ENCODE measurements at places on chromosomes 6 and 20. TPM values are rescaled to one million over a fixed set of nuclear protein-coding genes. Genes with fewer than 3 reads are reported as not detected.

- DNase-seq = no peak
Measured at GRCh38 chr6:169263374-169263773, 9.7 kb upstream of the THBS2 start.

DNA sequence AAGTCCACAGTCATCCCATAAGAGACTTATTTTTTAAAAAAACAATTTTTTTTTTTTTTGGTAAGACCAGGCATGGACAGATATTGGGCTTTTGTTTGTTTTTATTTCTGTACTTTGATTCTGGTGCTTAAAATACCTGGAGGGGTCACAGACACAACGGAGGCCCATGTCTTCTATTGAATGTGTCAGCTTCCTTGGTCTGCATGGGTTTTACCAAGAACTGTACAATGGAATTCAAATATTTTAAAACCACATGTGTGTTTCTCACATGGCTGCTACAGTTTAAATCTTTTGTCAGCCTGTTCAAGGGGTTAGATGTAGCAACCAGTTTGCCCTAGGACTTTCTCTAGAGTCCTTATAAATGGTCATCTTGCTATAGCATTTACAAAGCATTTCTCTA is 139.8 kb downstream of the SOX4 start:
- DNase-seq = no peak

Gene THBS2
- total RNA-seq = 0.04 TPM

DNA sequence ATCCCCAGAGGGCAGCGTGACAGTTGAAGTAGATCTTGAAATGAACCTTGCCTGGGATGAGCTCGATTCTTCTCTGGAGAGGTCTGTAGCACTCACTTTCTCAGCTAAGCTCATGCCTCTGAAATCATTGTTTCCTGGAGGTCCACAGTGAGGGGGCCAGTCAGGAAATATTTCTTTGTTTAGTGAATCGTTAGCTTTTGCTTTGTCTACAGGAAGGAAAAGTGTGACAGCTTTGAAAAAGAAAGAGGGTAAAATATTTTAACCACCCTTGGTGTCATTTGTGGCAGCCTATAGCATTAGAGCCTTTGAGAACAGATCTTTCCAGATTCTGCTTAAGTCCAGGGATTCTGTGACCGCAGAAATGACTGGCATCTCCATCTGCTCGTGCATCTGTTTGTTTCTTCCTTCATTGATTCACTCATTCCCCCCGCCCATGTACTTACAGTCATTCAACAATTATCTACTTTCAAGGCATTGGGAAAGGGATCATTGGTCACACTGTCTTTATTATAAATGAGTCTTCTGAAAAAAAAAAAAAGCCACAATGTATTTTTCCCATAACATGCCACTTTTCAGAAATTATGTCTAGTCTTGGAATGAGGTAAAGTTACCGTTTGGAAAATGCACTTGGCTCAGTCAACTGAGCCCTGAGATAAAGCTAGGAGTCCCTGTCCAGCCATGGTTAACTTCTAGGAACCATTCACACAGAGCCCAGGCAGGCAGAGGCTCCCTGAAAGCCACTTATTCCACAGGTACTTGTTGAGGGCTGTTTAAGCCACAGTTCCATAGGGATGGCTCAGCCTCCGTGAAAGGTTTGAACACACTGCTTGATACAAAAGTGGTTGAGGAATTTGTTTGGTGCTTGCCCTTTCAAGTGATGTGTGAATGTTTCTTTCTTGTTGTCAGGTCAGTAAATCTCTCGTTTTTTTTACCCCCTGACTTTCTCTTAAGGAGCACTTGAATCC is 86.0 kb downstream of the TIAM2 start:
- DNase-seq = no peak

DNA sequence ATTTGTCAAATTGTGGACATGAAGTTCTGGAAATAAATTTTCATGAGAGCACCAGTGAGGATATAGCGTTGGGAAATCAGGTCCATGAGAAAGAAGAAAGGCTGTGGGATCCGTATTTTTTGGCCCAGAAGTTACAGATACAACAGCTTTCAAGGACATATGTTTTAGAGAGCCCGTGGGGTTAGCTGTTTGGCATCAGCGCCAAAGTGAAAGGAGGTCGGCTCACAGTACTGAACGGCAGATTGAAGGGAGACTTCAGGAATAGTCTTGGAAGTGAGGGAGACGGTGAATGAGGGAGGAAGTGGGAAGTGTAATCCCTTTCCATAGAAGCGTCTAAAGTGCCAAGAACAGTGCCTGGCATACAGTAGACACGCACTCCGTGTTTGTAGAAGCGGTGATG is 31.8 kb downstream of the ZDHHC14 start:
- no peak for DNase-seq

DNA sequence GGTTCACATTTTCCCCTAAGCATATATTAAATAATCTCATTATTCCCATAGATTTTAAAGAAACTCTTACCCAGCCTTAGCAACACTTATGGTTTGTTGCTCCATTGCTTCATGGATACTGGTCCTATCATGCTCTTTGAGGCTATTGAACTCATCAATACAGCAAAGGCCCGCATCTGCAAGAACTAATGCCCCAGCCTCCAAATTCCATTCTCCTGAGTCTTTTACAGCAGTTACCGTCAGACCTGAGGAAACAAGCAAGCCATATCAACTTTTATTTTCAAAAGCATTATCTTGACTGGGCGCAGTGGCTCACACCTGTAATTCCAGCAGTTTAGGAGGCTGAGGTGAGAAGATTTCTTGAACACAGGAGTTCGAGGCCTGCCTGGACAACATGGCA is 37.7 kb upstream of the ASF1A start:
- DNase-seq = no peak

GRCh38 chr6:40138273-40138720 is 204.0 kb upstream of the MOCS1 start:
- DNase-seq = no peak

Gene GMDS
- 17.2 TPM for total RNA-seq

DNA sequence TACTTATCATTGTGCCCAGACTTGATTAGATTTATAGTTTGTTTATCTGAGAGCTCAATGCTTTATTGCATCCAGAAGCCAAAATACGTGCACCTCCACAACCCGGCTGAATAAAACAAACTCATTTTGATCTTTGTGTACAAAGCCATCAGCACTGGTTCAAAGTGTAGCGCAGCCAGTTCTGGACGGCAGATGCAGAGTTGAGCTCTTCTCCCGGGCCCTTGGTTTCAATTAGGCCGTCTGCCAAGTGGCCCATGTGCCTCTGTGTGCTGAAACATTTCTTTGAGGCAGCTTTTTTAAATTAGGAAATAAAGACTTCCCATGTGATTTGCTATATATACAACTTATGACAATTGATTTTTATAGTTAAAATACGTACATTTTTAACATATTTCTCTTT is 96.2 kb upstream of the RSPO3 start:
- DNase-seq = no peak

GRCh38 chr6:96469312-96469711 is 52.3 kb upstream of the UFL1 start:
- DNase-seq = no peak

- no peak for DNase-seq
Measured at GRCh38 chr20:46123482-46124245, 5.5 kb downstream of the CD40 start.

Gene DEFB128
- not detected for total RNA-seq

Gene CLPSL2
- not detected for total RNA-seq

GRCh38 chr6:103215847-103216246 is 1643.9 kb downstream of the HACE1 start:
- DNase-seq = no peak

DNA sequence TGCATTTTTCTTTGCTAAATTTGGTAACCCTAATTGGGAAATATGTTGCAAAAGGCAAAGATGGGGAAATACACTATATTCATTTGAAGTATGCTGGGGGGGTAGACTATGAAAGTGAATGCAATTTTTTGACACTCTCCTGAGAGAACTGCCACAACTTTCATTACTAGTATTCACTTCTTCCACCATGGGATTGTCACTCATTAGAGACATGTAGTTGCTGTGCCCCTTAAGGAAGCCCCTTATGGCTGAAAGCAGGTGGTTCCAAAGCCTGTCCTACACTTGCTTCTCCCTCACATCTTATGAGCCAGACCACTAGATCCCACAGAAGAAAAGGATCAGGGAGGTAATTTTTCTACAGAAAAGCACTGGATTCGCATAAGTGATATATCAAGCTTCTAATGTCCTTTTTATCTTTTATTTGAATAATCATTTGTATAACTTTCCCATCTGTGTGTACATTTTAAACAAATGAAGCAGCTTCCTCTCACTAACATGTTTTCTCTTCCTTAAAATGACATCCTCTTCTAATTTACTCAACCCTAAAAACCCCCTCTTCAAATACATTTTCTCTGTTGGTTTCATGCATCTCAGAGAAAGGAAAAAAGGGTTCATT is 83.8 kb downstream of the GCLC start:
- no peak for DNase-seq

Gene GMPR
- 1.3 TPM for total RNA-seq

GRCh38 chr20:10177326-10177725 is 41.3 kb upstream of the SNAP25 start:
- no peak for DNase-seq

DNA sequence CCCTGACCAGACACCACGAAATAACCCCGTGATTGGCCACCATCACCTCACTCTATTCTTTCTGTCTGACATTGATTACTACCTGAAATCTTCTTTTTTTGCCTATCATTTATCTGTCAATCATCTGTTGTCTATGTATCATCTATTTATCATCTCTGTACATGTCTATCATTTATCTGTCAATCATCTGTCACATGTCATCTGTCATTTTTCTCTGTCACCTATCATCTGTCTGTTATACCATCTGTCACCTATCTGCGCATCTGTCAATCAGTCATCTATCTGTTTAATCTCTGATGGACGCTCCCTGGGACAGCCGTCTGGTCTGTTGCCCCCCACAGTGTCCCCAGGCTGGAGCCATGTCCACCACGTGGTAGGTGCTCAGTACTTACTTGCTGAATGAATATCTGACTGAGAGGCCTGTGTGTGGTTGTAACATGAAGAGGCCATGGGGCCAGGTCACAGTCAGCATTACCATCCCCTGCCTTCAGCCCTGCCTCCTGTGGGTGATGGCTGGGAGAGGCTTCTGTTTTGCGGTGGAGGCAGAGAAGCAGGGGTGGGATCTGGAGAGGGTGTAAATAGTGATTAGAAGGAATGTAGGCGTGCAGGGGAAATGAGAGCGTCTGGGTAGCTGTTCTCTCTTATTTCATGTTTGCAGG is 302.7 kb downstream of the QKI start:
- DNase-seq = no peak

Gene MCCD1
- total RNA-seq = not detected

DNA sequence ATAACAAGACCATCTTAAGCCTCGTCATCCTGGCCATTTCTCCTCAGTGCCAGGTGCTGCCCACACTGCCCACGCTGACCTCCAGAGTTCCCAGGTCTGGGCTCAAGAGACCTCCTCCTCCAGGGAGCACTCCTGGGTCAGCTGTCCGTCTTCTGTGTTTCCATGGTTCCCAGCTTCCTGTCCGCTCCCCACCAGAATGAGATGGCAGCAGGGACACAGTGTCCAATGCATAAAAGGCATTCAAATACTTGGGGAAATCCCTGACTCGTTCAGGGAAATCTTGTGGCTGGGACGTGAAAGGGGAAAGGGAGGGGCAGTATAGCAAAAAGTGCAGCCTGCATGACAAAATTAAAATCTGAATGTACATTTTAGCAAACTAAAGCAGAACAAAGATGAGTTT is 54.3 kb downstream of the SLC23A2 start:
- DNase-seq = no peak

- no peak for DNase-seq
Measured at GRCh38 chr6:107928984-107929383, 29.0 kb downstream of the SEC63 start.
